NCI-H524 (cell line): ENCODE measurements at places on chromosomes 12 and 14.

GRCh38 chr12:110108309-110109036 lies 15.7 kb upstream of the IFT81 start:
- no peak for DNase-seq

- no peak for DNase-seq
Measured at GRCh38 chr14:33774723-33775470, 176.0 kb downstream of the EGLN3 start.

DNA sequence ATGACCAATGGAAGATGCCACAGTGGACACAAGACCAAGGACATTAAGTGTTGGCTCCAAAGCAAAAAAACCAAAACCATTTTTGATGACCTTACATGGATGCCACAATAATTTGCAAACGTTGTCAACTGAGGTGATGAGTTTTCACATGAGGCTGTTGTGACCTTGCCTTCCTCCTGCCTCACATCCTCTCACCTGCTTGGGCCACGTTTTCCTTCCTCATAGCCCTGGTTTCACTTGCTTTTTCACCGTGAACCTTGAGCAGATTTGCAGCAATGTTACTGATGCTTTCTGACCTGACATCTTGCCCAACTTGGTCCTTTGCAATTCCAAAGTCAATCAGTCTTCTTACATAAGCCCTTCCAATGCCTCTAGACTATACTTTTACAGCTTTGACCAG lies 3.7 kb downstream of the KRT6B start:
- DNase-seq = no peak

DNA sequence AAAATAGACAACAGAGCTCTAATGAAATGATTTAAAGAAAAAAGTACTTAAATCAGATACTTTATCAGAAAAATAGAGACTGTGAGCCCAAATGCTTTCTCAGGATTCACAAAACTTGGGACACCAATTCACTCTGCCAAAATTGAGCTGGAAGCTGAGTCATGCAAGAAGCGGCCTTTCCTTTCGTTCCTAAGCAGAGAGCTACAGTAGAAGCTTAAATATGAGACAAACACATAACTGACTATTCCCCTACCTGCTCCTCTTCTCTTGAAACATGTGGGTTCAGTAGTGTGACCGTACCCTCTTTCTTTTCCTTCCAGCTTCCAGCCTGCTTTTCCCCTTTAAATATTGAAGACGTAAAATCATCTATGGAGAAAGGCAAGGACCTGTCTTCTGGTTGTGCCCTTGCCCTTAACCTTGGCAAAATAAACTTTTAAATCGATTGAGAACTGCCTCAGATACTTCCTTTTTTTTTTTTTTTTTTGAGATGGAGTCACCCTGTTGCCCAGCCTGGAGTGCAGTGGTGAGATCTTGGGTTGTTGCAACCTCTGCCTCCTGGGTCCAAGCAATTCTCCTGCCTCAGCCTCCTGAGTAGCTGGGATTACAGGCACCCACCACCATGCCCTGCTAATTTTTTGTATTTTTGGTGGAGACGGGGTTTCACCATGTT lies 4.4 kb upstream of the SDS start:
- no peak for DNase-seq

DNA sequence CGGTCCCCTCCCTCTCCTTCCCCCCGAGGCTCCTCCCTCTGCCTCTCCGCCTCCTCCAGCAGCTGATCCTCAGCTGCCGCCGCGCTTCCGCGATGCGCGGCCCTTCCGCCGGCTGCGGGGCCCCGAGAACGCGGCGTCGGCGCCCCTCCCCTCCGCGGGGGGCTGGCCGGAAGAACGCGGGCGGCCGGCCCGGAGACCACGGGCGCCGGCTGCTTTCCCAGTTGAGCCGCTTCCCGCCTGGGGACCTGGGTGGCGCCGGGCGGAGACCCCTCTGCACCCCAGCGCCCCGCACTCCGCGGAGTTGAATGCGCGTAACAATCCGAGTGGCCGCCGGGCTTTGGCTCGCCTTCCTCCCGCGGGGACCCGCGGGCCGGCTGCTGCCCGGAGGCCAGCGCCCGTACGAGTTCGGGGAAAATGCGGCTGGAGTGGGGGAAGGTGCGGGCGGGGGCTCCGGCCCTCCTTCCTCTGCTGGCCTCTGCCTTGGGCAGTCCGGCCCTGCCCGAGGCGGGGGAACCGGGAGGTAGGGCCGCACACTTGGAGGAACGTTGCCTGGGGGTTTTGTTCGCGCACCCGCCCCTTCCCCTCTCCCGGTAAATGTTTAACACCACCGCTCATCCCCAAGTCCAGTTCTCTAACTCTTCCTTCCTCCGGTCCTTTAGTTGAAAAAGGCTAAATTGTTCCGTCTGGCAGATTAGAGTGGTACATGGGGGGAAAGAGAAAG lies 393 bp upstream of the DCAF5 start:
- peak; percentile 94 for DNase-seq

- DNase-seq = no peak
Measured at GRCh38 chr14:106681568-106681967, 1155.2 kb downstream of the TMEM121 start.

DNA sequence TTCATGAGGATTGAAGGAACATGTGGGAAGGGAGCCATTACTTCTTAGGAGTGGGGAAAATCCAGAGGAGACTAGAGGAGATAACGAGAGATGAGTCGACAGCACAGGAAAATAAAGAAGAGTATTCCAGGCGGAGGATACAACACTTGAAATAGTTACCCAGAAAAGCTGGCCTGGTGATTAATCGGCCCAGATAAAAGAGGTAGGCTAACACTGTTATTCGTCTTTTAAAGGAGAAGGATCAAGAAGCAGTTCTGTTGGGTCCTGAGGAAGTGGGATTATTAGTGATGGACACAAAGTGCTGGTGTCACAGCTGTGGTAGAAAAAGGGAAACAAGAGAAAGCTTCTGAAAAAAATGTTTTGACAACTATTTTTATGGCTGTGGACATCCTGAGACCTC lies 425.3 kb downstream of the ZFP36L1 start:
- DNase-seq = no peak

GRCh38 chr14:105064721-105065143 lies 498 bp downstream of the GPR132 start:
- no peak for DNase-seq

DNA sequence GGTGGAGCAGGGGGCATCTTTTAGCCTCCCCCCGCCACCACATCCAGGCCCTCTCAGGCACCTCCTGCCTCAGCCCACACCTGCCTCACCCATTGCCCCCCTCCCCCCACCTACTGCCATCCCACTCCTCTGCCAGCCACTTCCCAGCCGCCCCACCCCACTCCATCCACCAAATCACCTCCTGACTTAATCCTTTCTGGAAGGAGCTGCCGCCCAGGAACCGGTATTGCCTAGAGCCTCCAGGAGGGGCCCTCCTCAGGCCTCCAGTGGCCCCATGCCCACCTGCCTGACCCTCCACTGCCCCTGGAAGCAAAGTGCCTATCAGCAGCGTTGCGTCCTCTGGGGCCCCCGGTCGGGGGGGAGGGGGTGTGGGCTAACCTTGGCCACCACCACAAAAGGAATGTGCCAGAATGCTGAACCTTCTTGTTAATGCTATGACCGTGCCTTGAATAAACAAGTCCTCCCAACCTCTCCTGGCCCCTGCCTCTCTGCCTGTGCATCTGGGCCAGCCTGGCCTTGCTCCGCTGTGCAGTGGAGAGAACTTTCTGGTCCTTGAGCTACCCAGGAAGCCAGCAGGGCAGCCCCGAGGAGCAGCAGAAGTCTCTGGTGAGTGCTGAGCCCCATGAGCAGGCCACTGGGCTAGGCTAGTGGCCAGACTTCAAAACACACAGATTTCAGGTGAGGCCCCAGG lies 11.8 kb downstream of the NGB start:
- no peak for DNase-seq

DNA sequence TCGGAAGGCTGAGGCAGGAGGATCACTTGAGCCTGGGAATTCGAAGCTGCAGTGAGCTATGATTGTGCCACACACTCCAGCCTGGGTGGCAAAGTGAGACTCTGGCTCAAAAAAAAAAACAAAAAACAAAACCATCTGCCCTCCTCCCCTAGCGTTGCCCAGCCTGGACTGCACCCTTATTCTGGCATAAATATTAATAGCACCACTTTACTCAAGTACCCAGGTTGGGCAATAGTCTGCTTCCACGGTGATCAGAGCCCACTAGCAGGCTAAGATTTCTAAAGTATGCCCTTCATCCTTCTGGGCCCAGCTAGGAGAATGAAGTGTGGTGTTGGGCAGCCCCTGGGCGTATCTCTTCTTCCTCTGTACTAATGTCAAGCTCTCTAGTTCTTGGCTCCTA lies 33.3 kb downstream of the KCTD10 start:
- DNase-seq = peak; percentile 17

DNA sequence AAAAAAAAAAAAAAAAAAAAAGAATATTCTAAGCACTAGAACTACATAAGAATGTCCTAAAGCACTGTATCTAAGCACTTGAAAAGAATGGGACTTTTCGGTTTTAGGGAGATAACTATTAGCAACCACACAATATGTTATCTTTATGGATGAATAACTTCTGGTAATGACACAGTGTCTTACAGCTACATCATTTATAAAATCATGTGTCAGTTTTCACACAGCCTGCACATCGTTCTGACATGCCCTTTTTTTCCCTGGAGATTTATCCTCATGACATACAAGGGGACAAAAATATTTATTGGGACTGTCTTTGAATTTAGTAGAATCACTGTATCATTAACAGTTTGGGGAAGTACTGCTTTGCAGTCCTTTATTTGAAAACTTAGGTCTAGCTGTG lies 17.3 kb downstream of the TMEM19 start:
- DNase-seq = no peak

- no peak for DNase-seq
Measured at GRCh38 chr14:96256407-96256806, 397 bp downstream of the BDKRB1 start.

DNA sequence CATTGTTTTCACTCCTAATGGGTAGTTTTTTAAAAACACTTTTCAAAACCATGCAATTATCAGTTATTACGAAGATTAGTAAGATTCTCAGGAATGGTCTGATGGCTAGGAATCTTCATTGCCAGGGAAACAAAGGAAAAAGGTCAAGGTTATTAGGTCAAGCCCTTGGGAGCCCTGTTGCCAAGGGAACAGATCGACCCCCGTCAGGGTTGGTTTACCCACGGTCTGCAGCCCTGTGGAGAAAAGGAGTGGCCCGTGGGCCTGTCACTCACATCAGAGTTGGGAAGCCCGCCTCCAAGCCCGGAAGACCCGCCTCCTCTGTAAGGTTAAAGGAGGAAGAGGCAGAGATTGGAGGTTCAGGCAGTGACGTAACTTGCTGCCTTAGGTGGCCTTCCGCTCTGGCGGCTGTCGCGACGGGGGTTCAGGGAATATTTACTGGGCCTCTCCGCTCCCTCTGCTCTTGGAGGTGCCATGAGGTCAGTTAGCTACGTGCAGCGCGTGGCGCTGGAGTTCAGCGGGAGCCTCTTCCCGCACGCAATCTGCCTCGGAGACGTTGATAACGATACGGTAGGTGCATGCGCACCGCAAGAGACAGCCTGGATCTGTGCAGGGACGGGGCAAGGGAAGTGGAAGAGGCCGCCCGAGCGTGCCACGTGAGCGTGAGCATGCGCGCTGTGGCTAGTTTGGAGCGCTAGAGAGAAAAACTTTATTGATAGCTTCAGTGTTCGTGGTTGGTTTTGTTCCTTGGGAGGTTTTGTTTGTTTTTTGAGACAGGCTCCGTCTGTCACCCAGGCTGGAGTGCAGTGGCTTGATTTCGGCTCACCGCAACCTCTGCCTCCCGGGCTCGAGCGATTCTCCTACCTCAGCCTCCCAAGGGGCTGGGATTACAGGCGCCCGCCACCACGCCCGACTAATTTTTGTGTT lies at the start of gene ITFG2:
Gene ITFG2 (plus strand): TSS at position 379 of the 924 bp plus-strand sequence. CDS start 93 bp downstream, at position 472.
- peak; percentile 95 for DNase-seq
